Fibroblast of lung (primary cell): ENCODE measurements at places on chromosomes 7 and 10.
A peak's percentile ranks its signal among the peaks of the same experiment; 100 is the strongest.

GRCh38 chr10:35843524-35844181 is 201.6 kb upstream of the FZD8 start:
- DNase-seq: no peak

DNA sequence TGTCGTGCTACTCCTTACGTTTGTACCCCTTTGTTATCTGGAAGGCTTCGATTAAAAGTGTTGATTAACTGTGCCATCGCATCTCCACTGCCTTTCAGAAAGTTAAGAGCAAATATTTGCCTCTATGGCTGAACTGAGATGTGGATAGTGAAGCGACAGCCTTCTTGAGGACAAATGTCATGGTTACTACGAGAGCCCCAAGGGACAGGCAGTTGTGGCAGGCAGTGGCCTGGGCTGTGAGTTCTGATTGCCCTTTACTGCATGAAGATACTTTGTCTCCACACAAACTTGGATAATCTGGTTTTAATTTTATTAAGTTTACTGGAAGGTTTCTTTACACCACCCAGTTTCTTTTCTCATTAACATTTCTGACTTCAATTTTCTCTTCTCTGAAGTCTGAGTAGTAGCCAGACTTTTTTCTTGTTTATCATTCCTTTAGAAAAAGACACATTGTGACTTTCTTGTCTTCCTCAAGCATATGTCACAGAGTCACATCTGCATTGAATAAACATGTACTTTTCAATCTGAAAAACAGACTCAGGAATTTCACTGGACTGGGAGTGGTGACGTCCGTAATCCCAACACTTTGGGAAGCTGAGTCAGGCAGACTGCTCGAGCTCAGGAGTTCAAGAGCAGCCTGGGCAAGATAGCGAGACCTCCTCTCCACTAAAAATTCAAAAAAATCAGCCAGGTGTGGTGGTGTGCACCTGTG is 1.5 kb downstream of the TAS2R41 start:
- DNase-seq: no peak

DNA sequence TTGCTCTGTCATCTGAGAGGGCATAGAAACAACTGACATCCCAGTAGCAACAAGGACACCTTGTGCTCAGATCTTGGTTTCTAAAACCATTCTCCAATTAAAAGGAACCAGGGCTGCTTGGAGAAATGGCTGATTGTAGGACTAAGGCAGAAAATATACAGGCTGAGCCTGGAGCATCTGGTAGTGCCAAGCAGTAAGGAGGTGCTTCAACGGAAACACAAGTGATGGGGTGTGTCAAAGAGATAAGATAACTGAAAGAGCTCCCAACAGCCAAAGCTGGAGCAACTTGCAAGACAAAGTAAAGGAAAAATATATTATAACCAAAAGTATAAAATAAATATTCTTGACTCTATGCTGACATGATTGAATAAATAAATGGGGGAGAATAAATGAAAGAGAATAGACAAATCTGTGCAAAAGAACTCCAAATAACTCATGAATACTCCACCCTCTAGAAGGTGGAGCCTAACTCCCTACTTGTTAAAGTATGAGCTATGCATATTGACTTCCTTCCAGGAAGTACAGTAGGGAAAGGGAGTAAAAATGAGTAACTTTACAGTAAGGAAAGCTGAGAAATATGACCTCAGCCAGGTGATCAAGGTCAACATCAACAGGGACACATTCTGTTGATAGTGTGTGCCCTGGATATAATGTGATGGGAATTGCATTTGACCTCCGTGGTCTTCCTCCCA is 162.4 kb downstream of the NOC3L start:
- no peak for DNase-seq

GRCh38 chr7:150791304-150791703 is 8.9 kb downstream of the TMEM176B start:
- no peak for DNase-seq

DNA sequence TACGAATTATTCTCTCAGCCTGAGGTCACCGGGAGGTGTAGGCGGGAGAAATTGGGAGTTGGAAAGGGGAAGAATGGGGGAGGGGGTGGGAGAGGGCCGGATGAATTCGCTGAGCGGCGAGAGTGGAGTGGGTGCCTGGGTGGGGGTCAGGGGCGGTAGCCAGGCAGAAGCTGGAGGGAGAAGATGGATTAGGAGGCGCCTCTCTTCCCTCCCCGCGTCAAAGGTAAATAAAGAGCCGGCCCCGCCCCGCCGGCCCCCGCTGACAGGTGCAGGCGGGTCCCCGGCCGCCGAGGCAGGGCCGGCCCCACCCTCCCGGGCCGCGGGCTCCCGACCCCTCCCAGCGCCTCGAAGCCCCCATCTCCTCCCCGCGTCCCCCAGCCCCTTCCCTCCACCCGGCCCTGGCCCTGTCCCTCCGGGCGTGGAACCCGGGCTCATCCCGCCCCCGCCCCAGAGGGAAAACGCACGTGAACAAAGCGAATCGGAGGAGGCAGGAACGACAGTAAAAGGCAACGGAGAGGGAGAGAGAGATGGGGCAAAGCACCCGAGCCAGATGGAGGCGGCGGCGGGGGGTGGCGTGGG is 872 bp downstream of the FAM131B start:
- no peak for DNase-seq

DNA sequence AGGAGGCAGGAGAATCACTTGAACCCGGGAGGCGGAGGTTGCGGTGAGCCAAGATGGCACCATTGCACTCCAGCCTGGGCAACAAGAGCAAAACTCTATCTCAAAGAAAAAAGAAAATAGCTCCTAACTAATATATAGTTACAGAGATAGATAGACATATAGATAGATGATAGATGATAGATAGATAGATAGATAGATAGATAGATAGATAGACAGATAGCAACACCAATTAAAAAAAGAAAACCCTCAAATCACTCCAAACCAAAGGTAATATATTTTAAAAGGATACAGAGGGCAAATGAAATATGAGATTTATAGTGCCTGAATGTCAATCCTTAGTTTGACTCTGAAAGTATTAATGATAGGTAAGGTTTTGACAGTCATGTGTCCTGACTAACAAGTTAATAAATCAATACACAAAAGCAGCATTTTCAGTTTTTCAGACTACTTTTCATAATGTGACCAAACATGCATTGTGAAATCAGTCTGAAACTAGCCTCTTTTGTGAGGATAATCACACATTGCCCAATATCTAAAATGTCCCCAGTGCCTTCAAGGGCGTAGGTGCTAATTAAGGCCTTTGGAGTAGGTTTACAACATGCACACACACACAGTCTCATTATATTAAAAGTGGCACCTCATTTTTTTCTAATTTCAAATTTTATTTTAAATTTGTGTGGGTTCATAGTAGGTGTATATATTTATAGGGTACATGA is 61.2 kb downstream of the BPGM start:
- DNase-seq: no peak

DNA sequence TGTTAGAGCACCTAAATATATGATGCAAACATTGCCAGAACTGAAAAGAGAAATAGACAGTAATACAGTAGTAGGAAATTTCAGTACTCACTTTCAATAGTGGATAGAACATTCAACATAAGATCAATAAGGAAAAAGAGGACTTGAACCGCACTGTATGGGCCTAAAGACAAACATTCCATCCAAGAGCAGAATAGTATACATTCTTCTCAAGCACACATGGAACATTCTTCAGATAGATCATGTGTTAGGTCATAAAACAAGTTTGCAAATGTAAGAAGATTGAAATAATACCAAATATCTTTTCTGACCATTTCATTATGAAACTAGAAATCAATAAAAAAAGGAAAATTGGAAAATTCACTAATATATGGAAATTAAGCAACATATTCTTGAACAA is 185.4 kb upstream of the FOXP2 start:
- DNase-seq: peak; percentile 40

DNA sequence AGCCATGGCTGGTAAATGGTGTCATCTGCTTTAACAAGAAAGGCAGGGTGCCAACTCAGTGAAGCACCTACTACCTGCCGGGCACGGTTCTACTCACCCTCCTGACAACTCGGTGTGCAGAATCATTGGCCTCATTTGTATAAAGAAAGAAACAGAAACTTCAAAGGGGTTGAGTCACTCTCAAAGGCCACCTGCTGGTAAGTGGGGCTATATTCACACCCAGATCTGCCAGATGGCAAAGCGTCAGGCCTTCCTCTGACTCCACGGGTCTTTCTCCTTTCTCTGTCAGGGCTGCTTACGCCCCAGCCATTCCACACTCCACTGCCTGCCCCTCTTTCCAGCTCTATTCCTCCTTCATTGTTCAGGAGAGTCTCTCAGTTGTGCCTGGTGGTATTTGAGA is 309.2 kb downstream of the GFRA1 start:
- DNase-seq: no peak

- DNase-seq: no peak
These were observed 7.8 kb downstream of the SUN1 start for GRCh38 chr7:840001-840600.

- no peak for DNase-seq
These were observed 173.0 kb downstream of the HERPUD2 start for GRCh38 chr7:35521941-35522340.

GRCh38 chr10:97570146-97570788 is 2.3 kb upstream of the ANKRD2 start:
- DNase-seq: no peak

- no peak for DNase-seq
These were observed 1.1 kb downstream of the AIFM2 start for GRCh38 chr10:70131560-70131937.

GRCh38 chr7:129110258-129110981 is 34.1 kb upstream of the TSPAN33 start:
- no peak for DNase-seq

DNA sequence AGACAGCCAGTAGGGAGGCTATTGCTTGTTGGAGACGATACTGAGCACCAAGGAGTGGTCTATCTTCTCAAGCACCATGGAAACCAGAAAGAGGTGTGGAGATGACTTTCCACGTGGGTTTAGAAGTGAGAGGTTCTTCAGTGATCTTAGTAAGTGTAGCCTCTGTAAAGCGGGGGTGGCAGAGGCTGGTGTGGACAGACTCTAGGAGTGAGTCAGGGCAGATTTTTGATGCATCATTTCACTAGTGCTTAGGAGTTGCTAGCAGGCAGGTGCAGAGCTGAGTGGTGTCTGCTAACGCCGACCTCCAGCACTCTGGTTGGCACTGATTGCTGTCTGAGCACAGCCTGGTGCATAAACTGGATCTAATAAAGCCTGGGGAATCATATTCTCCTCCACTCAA is 78.4 kb upstream of the ADO start:
- peak; percentile 22 for DNase-seq

DNA sequence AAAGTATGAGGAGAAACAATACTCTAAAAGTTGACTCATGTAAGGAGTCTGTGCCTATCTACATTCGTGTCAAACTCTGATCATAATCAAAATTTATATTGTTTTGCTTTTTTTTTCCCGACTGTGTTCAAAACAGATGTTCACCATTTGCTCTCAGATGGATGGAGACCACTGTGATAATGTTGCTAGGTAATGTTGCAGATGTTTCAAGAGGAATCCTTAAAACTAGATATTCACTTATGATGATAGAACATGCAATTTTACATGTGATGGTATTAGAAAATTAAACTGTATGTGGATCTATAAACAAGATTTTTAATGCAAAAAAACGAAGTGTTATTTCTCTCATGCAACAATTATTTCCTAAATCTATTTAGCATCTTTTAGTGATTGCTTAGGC is 1080.1 kb downstream of the REEP3 start:
- no peak for DNase-seq

GRCh38 chr7:150462413-150462812 is 12.0 kb downstream of the GIMAP8 start:
- no peak for DNase-seq

DNA sequence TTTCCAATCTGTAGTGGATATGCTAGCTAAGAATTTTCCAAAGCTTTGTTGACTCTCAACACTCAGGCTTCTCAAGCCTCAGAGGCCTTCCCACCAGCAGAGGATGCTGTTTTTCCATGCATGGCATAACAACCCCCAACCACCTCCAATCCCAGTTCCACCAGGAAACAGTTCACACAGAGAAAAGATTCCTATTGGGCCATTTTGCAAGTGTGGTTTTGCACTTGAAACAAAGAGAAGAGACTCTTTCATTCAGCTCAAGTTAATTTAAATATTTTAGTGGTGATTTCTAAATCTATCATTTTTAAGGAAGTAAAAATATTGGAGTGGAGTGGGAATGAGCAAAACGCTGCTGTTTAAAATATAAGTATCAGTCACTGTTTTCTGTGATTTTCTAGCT is 105.6 kb upstream of the COL1A2 start:
- peak; percentile 87 for DNase-seq

DNA sequence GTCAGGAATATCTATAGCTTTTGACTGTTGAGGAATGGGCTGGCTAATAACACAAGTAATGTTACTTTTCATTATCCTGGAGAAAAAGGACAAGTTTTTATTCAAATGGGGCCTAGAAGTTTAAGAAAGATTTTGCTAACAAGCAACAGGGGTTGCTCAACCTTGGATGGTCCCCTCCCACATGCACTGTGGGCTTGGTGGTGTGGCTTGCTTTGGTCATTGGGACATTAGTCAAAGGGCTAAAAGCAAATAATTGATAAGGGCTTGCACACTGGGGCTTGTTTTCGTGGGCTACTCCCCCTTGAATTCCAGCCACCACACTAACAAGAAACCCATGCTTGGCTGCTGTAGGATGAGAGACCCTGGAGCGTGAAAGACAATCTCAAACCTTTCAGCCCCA is 127.6 kb downstream of the JCAD start:
- no peak for DNase-seq

GRCh38 chr7:41955893-41956675 is 253.2 kb upstream of the INHBA start:
- DNase-seq: peak; percentile 100

- DNase-seq: no peak
These were observed 682.3 kb upstream of the IGFBP3 start for GRCh38 chr7:46603296-46603752.

DNA sequence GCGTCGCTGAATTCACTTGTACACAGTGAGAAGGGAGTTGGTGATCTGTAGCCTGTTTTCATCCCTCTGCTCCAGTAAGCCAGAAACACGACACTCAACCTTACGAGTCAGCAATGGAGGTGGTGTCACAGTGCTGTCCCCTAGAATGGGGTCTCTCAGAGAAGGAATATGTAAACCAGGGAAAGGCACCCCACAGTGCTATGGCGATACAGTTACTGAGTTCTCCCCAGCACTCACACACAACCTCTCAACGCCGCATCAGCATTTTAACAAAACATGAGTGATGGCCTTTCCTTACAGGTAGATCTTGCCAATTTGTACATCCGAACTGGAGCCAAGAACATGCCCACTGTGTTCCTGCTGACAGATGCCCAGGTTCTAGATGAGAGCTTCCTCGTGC is 196.3 kb downstream of the CDCA7L start:
- no peak for DNase-seq

DNA sequence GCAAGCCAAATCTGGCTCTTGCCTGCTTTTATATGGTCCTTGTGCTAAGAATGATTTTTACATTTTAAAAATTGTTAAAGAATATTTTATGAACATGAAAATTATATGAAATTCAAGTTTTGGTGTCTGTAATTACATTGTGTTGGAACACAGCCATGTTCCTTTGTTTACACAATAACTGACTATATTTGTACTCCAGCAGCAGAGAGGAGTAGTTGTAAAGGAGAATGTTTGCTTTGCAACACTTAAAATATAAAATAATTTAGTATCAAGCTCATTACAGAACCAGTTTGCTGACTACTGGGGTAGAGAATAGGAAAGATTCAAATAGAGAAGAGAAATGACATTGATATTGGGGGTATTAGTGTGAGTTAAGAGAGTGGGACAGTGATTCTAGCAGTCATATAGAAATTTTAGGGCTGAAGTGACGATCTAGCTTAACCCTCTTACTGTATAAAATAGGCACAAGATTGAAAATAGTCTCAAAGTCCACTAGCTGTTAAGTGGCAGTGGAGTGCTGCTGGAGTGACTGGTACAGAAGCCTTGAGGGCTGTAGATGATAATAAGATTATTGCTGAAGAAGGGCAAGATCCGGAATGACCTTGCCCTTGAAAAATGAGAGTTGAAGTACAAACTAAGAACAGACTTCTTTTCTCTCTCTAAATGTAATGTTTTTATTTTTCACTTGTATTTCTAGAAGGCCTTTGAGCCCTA is 28.2 kb downstream of the SGPL1 start:
- DNase-seq: no peak
